Fibroblast of upper back skin (primary cell): ENCODE measurements at places on chromosomes 5 and 9.
A peak's percentile ranks its signal among the peaks of the same experiment; 100 is the strongest.

- DNase-seq, result peak; percentile 67
Observed at GRCh38 chr5:61330845-61331406, 1.1 kb upstream of the ZSWIM6 start.

GRCh38 chr5:177392765-177393164, 7.7 kb downstream of the PFN3 start:
- no peak for DNase-seq

DNA sequence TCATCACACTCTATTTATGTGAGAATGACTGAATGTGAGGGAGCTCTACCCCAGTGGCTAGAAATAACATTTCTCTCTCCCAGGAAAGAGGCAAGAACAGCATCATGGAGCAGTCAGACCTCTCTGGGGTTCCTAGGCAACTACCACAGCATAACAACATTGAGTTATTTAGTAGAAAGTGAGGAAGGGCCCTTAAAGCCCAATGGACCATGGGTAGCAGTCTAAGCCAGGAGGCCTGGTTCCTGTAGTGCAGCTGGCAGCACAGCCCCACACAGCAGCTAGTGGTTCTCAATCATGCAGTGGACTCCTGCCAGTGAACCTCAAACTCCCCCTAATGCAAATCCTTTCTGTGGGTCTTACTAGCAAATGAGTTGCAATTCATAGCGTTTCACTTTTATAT, 55.3 kb downstream of the SPEF2 start:
- no peak for DNase-seq

- no peak for DNase-seq
Observed at GRCh38 chr9:114995681-114996221, 65.4 kb upstream of the TNFSF8 start.

GRCh38 chr5:155332618-155333017, 319.1 kb downstream of the KIF4B start:
- DNase-seq, result no peak

DNA sequence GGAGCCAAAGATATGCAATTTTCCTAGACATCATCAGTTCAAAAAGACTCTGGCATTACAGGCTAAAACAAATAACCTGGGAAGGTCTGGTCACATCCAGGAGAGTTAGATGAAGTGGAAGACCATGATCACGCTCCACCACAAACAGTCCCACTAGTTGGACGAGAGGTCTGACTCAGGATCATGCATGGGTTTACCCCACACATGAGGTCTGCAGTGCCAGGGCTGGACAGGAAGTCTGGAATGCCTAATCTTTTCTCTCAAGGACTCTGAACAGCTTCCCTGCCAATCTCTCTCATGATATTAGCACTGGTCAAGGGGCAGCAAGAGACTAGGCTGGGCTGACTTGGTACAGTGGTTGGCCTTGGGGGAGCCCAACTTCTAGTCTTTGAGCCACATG, 7.1 kb downstream of the PRUNE2 start:
- no peak for DNase-seq

GRCh38 chr9:87498046-87498810, 561 bp downstream of the DAPK1 start:
- no peak for DNase-seq

- no peak for DNase-seq
Observed at GRCh38 chr9:21491756-21492155, 9.6 kb upstream of the IFNE start.

- DNase-seq, result peak; percentile 2
Observed at GRCh38 chr5:131488463-131488862, 146.6 kb downstream of the RAPGEF6 start.

DNA sequence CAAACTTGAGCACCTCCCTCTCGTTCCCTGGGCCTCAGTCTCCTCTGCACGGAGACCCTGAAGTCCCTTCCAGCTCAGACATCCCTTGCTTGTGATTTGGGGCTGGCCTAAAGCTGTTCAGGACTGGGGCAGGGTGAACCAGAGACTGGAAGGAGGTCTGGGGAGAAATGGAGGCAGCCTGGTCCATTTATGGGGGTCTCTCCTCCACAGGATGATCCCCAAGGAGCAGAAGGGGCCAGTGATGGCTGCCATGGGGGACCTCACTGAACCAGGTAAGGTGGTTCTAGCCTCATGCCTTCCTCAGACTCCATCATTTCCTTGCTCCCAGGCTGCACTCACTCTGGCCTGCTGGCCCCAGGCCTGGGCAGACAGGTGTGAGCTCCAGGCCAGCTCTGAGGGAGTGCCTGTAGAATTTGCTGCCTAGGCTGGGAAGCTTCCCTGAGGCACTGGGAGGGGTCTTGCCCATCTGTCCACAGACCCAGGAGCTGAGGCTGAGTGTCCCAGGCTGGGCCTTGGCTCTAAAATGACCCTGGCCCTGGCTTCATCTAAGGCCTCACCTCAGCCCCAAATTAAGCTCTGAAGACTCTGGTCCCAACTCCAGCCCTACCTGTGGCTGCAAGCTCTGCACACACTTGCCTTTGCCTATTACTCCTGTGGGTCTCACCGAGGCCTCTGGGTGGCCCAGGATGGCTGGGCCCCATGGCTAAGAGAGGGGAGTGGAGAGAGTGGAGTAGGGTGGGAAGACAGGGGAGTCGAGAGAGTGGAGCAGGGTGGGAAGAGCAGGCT, 1.9 kb downstream of the MYOZ3 start:
- DNase-seq, result no peak
